H7 (cell line): ENCODE measurements at places on chromosomes 7 and 10.

DNA sequence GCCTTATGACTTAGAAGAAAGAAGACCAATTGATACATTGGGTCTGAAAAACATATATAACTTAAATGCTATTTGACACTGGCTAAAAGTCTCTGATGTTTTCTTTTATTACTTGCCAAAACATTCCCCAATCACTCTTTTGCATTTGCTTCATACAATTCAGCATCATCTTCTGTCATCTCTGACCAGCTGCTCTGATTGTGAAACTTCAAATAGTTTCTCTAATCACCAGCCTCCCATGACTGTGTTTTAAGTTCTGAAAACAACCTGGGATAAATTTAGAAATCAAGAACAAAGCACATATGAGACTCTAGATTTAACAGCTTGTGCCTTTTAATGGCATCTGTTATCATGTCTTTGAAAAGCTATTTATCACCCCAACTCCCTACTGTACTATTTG, 208.4 kb upstream of the KCND2 start:
- DNase-seq, result no peak

- DNase-seq, result no peak
Observed at GRCh38 chr10:44922021-44922420, 10.9 kb downstream of the TMEM72 start.

- DNase-seq, result no peak
Observed at GRCh38 chr7:91473619-91474018, 209.4 kb downstream of the FZD1 start.

- no peak for DNase-seq
Observed at GRCh38 chr10:131722121-131722520, 178.7 kb upstream of the PPP2R2D start.

- DNase-seq, result no peak
Observed at GRCh38 chr7:102080434-102081243, 206.0 kb upstream of the SH2B2 start.

DNA sequence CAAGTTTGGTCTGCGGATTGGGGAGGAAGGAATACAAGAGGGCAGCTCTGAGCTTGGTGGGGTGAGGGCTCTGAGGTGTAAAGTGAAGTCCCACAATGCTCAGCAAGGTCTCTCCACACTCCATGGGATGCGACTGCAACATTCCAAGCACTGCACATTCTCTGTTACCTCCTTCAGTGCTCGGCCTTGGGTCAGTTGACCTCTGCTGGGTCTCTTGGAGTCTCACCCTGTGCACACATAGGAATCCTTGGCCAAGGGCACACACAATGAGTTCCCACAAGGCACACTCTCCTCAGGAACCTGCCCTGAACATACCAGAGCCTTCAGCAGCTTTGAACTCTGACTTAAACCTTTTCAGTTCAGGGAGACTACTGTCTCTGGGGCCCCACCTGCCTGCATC, 2.4 kb upstream of the WDFY4 start:
- DNase-seq, result no peak

- DNase-seq, result no peak
Observed at GRCh38 chr7:147363101-147363500, 1227.5 kb upstream of the C7orf33 start.

DNA sequence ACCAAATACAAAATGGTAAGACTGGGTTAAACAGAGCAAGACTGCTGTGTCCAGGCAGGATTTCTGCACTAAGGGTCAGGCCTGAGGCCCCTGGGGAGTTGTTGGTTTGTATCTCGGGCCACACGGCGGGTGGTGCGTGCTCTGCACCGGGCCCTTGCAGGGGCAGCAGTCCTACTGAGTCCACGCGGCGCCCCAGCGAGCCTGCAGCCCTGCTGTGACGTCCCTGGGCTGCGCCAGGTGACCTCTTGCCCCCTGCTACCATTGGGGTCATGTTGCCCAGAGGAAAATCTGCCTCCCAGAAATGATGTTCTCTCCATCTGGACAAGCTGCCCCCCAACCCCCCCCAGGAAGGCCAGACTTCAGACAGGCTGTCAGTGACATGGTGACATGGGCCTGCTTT, 281.5 kb downstream of the CELF2 start:
- no peak for DNase-seq

GRCh38 chr7:14846405-14846804, 56.1 kb downstream of the DGKB start:
- DNase-seq, result peak; percentile 45

GRCh38 chr7:90081621-90082020, 72.6 kb upstream of the STEAP1 start:
- DNase-seq, result no peak

DNA sequence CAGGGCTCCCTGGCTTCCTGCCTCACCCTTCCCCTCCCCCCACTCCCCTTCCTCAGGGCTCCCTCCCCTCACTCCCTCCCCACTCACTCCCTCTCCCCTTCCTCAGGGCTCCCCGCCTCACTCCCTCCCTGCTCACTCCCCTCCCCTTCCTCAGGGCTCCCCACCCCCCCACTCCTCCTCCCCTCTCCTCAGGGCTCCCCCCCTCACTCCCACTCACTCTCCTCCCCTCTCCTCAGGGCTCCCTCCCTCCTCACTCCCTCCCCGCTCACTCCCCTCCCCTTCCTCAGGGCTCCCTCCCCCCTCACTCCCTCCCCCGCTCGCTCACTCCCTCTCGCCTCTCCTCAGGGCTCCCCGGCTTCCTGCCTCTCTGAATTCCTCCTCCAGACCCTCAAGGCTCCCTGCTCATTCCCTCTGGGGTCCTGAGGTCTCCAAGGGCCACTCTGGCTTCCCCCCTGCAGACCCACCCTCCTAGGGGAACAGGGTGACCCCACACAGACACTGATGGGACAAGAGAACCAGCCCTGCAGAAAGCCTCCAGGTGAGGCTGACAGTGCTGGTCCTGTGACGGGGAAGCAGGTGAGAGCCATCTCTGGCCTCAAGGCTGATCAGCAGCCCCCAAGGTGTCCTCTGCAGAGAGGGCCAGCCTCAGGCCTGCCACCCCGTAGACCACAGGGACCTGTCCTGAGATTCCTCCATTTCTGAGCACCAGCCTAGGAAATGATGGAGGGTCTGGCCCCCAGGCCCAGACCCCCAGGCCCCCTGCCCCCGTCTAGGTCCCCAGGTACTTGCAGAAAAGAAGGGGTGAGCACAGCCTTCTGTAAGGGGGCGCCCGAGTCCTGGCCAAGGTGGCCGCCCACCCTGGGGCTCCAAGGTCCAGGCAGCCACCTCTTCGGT, 47.2 kb downstream of the PWWP2B start:
- DNase-seq, result peak; percentile 76

- no peak for DNase-seq
Observed at GRCh38 chr10:43962346-43963191, 313.9 kb upstream of the ZNF32 start.

- no peak for DNase-seq
Observed at GRCh38 chr10:44369296-44369695, 15.6 kb downstream of the CXCL12 start.

DNA sequence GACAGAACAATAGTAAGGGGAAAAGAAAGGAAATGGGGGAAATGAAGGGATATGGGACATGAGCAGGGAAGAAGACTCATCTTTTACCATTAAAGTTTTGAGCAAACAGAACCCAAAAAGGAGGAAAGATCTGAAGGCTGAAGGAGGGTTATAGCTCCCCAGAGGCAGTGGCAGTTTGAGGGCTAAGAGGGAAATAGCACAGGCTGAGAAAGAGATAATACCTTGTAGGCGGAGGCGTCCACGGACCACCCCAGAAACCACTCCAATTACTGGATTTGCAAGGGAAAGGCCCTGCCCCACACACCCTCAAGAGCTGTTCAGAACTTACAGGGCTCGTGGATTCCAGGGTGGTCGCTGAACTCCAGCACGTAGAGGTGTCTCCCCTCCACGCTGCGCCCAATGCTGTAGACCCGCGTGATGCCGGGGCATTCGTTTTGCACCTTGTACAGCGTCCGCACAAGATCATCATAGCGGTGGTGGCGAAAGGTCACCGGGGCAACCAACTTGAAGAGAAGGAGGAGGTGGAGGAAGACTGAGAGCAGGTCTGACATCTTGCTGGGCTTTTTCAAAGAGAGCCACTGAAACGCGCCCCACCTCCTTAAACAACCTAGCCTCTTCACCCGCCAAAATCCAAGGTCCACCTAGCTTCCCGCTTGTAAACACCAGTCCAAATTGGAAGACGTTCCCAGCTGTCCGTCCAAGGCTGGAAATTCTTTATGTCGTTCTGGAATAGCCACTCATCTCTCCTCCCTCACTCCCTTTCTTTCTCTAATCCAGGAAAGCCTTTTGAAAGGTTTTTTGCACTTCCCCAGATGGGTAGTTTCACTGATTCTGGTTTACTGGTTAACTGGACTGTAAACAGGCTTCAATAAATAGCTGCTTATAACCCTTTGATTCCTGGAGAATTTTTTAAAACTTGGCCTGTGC, at the start of gene CPN1:
TSS of gene CPN1 (minus strand) at position 795 of the 927 bp plus-strand sequence. CDS start at position 551, 244 bp downstream.
- no peak for DNase-seq

DNA sequence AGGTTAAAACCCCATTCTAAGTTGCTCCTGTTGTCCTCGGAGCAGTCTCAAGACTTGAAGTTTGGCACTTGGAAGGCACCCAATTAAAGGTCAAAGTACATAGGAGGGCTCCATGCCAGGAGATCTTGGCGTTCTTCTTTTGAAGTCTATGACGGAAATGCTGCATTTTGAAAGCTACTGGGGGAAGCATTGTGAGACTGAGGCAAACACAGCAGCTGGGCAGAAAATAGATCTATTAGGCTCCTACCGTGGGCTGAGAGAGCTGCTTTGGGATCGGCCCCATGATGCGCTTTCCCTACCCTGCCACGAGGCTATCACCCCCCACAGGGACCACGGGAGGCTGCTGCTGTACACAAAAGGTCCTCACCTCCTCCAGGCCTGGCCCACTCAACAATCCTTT, 20.0 kb downstream of the KIAA1549 start:
- DNase-seq, result peak; percentile 56

DNA sequence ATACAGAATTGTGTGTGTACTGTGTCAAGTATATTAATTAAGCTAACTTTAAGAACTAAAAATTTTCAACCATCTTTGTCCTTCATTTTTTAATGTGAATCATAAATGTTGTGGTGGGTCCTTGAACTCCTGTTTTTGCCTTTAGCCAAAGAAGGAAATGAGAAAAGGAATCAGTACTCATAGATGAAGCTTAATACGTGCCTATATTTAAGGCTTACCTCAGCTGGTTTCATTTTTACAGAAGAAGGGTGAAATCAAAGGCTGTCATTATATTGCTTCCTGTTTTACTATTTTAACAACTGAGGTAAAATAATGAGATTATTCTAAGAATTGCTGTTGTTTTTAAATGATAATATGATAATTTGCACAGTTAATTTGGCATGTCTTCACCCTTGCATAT, 6.3 kb upstream of the SNX13 start:
- DNase-seq, result no peak

DNA sequence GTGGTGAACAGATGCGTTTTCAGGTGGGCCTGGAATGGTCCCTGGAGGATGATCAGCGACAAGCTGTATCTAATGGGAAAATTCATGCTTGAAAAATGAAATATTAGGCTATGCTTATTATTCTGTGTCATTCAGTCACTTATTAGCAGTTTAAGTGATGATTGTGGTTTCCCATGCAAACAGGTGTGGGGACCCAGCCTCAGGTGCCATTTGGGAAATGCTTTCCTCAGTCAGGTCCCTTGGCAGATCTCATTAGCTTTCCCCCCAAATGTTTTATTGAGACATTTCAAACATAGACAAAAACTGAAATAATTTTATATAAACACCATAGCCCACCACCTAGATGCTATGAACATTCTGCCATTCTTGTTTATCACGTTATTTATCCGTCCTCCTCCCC, 411 bp upstream of the SNX10 start:
- DNase-seq, result no peak

GRCh38 chr10:86595496-86595895, 58.9 kb upstream of the OPN4 start:
- DNase-seq, result no peak

DNA sequence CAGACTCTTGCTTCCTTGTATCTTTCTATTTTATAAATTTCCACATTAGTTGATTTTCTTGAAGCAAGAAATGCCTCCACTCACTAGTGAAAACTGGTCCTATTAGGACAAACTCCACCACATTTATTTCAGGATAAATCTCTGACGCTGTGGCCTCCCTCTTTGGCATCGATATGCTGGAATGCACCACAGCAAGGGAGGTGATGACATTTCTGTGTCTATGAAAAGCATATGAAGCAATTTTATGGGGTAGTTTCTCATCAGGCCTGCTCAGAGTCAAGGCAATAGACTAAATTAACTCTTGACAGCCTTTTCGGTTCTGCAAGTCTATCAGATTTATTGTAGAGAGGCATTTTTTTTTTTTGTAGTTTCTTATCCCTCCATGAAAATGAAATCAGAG, 304.4 kb downstream of the ZEB1 start:
- DNase-seq, result no peak

DNA sequence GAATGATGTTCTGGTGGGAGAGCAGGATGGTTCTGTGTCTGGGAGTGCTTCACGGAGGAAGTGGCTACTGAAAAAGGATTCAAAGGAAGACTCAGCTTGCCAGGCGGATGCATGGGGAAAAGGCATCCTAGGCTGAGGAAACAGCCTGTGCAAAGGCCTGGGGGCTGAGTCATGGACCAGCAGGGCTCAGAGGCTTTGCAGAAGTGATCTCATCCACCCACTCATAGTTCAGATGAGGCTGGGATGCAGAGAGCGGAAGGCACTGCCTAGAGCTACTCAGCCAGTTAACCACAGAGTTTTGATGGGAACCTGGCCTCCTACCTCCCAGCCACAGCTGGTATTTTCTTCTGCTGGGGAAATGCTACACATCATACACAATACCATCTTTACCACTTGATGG, 15.8 kb upstream of the ADAMTS14 start:
- no peak for DNase-seq

DNA sequence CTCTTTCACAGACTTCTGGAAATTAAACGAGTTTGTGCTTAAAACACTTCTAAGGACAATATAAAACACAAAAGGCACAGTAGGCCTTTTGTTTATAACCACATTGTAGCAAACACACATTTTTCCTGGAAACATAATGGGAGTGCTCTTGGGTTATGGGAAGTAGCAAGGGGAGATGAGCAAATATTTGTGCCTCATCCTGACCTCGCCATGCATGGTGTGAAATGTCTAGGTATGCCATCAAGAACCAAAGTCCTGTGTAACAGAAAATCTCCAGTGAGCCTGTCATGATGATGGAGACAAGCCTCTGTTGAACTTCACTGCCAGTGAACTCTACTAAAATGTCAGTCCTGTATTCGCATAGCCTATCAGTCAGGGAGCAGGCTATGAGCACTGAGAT, 1029.6 kb downstream of the LRMDA start:
- DNase-seq, result no peak

- peak; percentile 68 for DNase-seq
Observed at GRCh38 chr7:76236224-76236623, 34.5 kb downstream of the SRRM3 start.

- no peak for DNase-seq
Observed at GRCh38 chr10:30013757-30014156, 45.6 kb downstream of the JCAD start.

DNA sequence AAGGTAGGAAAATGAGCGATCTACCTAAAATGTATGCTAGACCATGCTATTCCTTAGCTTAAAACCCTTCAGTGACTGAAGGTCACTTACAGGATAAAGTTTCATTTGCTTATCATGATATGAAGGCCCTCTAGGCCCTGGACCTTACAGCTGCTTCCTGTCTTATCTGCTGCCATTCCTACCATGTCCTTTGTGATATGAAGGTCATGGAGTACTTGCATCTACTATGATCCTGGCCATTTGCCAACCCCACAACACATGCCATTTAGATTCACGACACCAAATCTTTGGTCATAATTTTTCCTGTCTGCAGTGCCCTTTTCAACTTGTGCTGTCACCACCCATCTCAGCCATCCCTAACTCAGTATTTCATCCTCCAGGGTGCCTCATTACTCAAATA, 181.8 kb upstream of the MDFIC start:
- no peak for DNase-seq
